ENCODE measurements at places on chromosomes 7 and 10. TPM values are rescaled to one million over a fixed set of nuclear protein-coding genes. Genes with fewer than 3 reads are reported as not detected.

Gene ADO
- polyA plus RNA-seq: 18.7 TPM

Gene AKR1C1
- 13.2 TPM for polyA plus RNA-seq

Gene ACTA2
- polyA plus RNA-seq: 292 TPM

Gene EPDR1
- polyA plus RNA-seq: 92.9 TPM

Gene MSS51
- 8.1 TPM for polyA plus RNA-seq

Gene ASB15
- polyA plus RNA-seq: 3.5 TPM

Gene LIPF
- polyA plus RNA-seq: 0.79 TPM

Gene MSMB
- not detected for polyA plus RNA-seq

Gene SAP25
- 3.9 TPM for polyA plus RNA-seq

Gene DNAH11
- 0.65 TPM for polyA plus RNA-seq

Gene ARL5B
- 19.7 TPM for polyA plus RNA-seq

Gene GPNMB
- polyA plus RNA-seq: 50.1 TPM

Gene TBC1D12
- 10.6 TPM for polyA plus RNA-seq

Gene PPP1R3C
- polyA plus RNA-seq: 89.3 TPM

Measured in muscle of leg (tissue), 16 donors.